ENCODE measurements at places on chromosomes 1 and 21.

- DNase-seq = peak; percentile 28
These were observed 7.3 kb upstream of the DEDD start for GRCh38 chr1:161139766-161140165.

- no peak for DNase-seq
These were observed 109.7 kb downstream of the TGFB2 start for GRCh38 chr1:218454700-218455282.

DNA sequence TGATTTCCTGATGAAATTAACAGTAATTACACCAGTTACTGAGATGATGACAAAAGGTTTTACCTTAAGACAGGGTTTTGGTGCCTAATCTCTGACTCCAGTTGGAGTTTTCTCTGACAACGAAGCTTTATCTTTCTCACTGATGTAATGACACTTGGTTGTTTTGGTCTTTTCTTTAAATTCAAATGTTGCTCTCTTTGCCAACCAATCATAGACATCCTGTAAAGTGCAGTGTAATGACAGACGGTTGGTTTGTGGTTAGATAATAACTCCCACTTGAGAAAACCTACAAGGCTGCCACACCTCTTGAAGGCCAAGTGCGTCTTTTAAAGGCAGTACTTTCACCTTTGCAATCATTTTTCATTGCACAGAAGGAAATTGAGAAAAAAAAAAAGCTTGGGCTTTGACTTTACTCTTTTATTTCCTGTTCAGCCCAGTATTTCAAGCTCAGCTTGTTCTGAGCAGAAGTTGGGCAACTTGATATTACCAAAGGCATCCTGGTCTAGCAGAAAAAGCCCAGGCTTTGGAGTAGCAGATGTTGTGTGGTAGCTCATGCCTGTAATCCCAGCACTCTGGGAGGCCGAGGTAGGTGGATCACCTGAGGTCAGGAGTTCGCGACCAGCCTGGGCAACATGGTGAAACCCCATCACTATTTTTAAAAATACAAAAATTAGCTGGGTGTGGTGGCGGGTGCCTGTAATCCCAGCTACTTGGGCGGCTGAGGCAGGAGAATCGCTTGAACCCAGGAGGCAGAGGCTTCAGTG is 14.9 kb downstream of the PDIK1L start:
- DNase-seq = no peak

GRCh38 chr1:116769994-116770393 is 15.8 kb downstream of the CD2 start:
- DNase-seq = peak; percentile 52

- DNase-seq = no peak
These were observed 20.2 kb downstream of the DHRS3 start for GRCh38 chr1:12597792-12598191.
